SK-N-DZ (cell line): ENCODE measurements at places on chromosomes 2 and 18.

GRCh38 chr2:81324046-81324445, 1019.5 kb upstream of the LRRTM1 start:
- peak; percentile 27 for DNase-seq

DNA sequence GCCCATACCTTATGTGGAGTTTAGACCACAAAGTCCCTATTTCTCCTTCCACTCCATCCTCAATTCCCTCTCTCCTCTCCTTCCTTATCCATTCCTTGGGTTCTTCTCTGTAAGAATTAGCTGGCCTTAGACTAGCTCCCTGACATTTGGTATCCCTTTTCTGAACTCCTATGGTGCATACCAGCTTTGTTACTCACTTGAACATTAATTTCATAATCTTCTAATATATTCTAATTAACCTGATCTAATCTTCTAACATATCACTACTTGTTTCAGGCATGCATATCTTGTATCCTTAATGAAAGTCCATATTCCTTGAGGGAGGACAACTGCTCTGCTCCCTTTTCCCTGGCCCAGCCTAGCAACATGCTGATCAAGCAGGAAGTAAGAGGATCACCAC, 66.4 kb downstream of the EHD3 start:
- no peak for DNase-seq

DNA sequence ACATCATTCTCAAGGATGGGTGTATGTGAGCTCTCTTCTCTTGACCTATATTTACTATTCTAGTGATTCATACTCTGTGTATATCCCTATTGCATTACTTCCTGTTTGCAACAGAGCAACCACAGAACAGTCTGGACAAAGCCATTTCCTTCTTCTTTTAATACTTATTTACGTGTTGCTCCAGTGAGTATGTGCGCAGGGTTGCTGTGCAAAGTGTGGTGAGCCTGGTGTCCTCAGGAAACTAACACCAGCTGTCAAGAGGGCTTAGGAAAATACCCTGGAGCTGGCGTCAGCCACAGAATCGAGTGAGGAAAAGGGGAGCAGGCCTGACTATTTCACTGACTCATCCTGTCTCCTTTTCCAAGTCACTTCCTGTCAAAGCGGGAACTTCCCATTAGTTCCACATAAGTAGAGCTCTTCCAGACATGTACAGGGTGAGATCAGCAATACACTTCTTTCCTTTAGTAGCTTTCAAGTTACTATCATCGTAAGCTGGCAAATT, 214.1 kb upstream of the COPS8 start:
- no peak for DNase-seq

DNA sequence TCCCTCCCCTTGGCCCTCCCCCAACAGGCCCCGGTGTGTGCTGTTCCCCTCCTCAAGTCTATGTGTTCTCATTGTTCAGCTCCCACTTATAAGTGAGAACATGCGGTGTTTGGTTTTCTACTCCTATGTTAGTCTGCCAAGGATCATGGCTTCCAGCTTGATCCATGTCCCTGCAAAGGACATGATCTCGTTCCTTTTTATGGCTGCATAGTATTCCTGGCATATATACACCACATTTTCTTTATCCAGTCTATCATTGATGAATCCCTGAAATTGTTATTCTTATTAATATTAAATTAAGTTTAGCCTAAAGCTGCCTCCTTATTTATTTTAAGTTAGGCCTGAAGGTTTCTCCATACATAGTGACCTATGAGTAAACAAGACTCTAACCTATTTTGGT, 18.8 kb upstream of the RAB31 start:
- DNase-seq: no peak

GRCh38 chr2:104851291-104852089, 2.4 kb upstream of the POU3F3 start:
- no peak for DNase-seq

DNA sequence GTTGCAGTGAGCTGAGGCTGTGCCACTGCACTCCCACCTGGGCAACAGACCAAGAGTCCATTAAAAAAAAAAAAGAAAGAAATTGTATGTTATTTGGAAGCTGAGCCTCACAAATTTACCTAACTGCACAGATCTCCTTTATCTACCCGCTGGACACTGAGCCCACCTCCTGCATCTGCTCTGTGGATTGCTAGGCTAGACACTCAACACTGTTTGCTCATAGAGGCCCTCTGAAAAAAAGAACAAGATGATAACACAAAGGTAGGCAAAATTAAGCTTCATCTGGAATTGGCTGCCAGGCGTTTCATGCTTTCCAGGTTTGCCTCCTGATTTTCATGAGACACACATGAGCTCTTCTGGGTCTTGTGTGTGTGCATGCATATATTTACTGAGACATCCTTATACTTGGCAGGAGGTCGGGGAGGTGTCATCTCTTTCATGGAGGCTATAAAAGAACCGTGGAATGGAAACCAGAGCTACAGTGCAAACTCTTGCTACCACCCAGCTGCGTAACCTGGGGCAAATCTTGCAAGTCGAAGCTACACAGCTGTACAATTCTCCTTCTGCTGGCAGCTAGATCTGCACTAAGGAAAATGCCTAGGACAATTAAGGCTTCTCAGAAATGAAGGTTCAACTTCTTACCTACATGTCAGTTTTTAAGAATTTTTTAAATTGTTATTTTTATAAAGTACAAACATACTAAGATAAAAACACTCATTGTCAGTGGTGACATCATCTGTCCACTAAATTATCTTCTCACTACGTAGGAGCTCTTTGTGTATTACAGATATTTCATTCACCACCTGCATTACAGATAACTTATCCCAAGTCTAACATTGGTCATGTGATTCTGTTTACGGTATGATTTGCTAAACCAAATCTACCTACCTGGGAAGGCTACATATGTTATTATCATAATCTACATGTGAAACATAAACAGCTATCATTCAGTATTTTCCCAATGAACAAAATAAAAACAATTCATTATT, 63.1 kb downstream of the CABYR start:
- DNase-seq: no peak

- DNase-seq: no peak
Observed at GRCh38 chr2:64262071-64262470, 117.9 kb upstream of the PELI1 start.

GRCh38 chr2:151634736-151635467, 99.4 kb downstream of the NEB start:
- no peak for DNase-seq

DNA sequence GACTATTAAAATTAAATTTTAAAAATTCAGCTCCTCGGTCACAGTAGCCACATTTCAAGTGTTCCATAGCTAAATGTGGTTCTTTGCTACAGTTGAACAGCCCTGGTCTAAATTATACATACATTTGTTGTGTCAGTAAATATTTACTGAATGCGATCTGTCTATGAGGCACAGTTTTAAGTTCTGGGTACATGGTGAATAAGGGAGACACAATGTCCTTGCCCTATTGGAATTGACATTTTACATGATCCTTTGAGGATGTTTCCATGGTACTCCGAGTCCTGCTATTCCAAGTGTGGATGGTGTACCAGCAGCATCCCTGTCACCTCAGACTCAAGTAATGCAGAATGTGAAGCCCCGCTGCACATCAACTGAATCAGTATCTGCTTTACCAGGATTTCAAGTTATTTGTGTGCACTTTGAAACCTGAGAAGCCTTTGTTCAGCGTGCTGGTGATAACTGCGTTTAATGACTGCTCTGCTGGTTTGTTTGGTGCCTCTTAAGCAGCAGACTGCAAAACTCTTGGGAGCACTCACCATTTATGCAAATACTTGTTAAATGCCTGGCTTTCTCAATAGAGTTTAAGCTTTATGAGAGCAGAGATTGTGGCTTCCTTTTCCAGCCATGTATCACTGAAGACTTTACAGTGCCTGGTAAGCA, 1.5 kb downstream of the GALNT1 start:
- peak; percentile 56 for DNase-seq

DNA sequence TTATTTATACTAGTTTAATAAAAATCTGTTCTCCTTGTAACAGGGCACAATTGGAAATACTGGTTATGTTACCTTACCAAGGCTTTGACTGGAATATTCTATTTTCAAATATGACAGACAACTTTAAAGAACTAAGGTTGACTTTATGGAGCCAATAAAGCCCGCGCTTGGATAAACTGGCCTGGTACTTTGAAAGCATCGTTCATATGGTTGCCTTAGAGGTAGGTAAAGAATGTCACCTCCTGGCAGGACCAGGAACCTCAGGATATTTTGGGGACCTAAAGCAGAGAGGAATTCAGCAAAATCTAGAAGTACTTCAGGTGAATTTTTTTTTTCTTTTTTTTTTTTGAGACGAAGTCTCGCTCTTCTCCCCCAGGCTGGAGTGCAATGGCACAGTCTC, 71.2 kb upstream of the CREB1 start:
- no peak for DNase-seq

DNA sequence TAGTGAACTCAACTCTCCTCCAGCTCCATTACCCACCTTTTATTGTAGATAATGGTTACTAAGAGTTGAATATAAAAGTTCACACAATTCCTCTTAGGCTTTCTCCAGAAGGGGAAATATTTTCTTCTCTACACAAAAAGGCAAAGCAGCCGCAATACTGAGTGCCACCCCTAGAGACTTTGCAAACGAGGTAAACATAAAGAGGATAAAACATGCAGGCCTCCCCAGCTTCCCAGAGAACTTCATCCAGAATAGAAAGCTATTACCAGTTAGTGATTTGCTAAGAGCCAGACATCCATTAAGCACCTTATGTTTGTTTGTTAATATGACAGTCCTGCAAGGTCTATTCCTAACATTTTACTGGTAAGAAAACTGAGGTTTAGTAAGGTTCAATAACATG, 17.4 kb downstream of the ZNF521 start:
- no peak for DNase-seq
